ENCODE measurements at places on chromosomes 6 and 20. TPM values are rescaled to one million over a fixed set of nuclear protein-coding genes. Genes with fewer than 3 reads are reported as not detected.

- no peak for DNase-seq
These were observed 7.5 kb downstream of the CEP57L1 start for GRCh38 chr6:109102762-109103161.

DNA sequence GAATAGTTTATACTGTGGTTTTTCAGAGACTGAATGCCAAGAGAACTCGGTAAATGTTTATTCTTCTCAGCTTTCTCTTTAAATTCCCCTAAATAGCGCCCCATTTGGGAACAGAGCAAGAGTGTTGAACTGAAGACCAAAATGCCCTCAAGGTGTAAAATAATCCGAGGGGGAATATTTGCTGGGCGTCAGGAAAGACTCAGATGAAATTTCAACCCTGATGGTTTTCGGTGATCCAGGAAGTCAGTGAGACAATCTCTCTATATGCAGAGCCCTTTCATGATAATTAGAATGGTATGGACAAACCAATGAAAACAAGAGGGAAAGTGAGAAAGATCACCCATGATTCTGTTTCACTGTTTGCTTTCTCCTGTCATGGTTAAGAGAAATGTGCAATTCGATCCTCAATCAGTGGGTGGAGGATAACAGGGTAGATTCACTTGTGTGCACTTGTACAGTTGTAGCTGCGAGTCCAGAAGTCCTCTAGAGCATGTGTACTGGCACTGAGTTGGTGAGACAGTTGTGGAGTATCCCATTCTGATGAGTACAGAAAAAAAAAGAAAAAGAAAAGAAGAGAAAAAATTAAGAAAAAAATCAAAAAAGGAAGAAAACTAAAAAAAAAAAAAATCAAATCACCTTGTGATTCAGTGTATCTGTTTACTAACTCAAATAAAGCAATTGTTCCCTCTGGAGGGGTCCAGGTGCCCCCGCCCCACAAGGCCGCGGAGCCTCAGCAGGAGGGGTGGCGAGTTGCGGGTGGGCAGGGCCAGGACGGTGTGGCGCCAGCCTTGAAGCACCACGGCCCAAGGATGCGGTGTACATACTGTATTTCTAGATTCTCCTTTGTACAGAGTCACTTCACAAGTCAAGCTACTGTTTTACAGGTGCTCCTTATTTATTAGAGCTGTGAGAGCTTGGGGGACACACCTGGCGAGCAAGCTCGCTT is 164.9 kb downstream of the SCML4 start:
- no peak for DNase-seq

DNA sequence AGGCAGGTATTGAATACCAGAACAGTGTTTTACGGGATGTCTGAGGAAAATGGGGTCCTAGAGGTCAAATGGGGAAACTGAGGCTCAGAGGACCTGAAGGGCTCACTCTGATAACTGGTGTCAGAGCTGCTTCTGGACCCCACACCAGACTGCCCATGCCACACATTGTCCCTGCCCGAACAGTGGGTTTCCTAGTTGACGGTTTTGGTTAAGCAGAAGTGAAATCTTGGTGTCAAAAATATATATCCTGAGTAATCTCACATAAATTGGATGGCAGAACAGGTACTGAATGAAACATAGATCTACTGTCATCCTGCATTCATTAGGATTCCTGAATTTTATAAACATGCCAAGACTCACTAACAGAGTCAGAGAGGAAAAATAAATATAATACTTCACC is 16.3 kb downstream of the NOX3 start:
- DNase-seq: no peak

The LCA5 gene
- total RNA-seq: not detected

The AGER gene
- total RNA-seq: 25.1 TPM

The ANGPT4 gene
- total RNA-seq: not detected

The NDUFAF4 gene
- total RNA-seq: 29.8 TPM
